Activated CD8-positive, alpha-beta T cell treated with anti-CD3 and anti-CD28 coated beads for 36 hours (primary cell): ENCODE measurements at places on chromosomes 12 and 14. TPM values are rescaled to one million over a fixed set of nuclear protein-coding genes. Genes with fewer than 3 reads are reported as not detected.

- no peaks in the 10 kb centered on the region for H3K27me3 ChIP-seq
- no peak overlapping the region for H3K4me3 ChIP-seq
- H3K27ac ChIP-seq = no peak overlapping the region
- DNase-seq = no peak
- H3K4me1 ChIP-seq = no peaks in the 10 kb centered on the region
- peaks cover 2% of the 10 kb centered on the region for H3K36me3 ChIP-seq
These were observed 142.4 kb downstream of the CAND1 start for GRCh38 chr12:67411562-67411961.

GRCh38 chr12:23464241-23464812 lies 485.1 kb downstream of the SOX5 start:
- no peaks in the 10 kb centered on the region for H3K36me3 ChIP-seq
- no peak overlapping the region for H3K4me3 ChIP-seq
- H3K27me3 ChIP-seq = no peaks in the 10 kb centered on the region
- no peak overlapping the region for H3K27ac ChIP-seq

DNA sequence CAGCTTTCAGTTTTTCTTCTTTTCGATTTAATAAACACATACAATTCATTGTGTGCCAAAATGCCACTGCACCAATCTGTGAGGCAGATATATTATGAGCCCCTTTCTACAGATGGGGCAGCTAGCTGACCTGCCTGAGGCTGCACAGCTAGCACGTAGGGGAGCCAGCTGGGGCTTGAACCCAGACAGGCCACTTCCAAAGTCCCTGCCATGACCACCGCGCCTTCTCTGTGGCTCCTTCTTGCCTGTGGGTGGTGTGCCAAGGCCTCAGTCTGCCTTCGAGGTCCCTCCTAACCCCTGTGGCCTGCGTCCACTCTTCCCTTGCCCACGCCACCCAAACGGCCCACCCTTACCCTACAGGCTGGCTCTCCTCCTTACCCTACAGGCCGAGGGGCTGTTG lies 16.2 kb downstream of the FAM222A start:
- H3K4me1 ChIP-seq = peaks cover 3% of the 10 kb centered on the region
- H3K27me3 ChIP-seq = peaks cover 7% of the 10 kb centered on the region
- no peak overlapping the region for H3K4me3 ChIP-seq

GRCh38 chr12:103050273-103050672 lies 92.8 kb downstream of the ASCL1 start:
- peaks cover 2% of the 10 kb centered on the region for H3K27me3 ChIP-seq
- no peaks in the 10 kb centered on the region for H3K36me3 ChIP-seq
- no peak overlapping the region for H3K27ac ChIP-seq
- H3K4me3 ChIP-seq = no peak overlapping the region
- DNase-seq = no peak

Gene RIPK3
- total RNA-seq = 6.5 TPM

GRCh38 chr12:11596141-11596540 lies 53.3 kb upstream of the ETV6 start:
- H3K27me3 ChIP-seq = peaks cover 3% of the 10 kb centered on the region
- H3K4me1 ChIP-seq = peaks cover 4% of the 10 kb centered on the region
- no peak overlapping the region for H3K4me3 ChIP-seq

- H3K4me1 ChIP-seq = no peaks in the 10 kb centered on the region
- no peak for DNase-seq
- H3K27me3 ChIP-seq = peaks cover 11% of the 10 kb centered on the region
- H3K36me3 ChIP-seq = no peaks in the 10 kb centered on the region
These were observed 131.9 kb upstream of the CAND1 start for GRCh38 chr12:67137256-67137655.

DNA sequence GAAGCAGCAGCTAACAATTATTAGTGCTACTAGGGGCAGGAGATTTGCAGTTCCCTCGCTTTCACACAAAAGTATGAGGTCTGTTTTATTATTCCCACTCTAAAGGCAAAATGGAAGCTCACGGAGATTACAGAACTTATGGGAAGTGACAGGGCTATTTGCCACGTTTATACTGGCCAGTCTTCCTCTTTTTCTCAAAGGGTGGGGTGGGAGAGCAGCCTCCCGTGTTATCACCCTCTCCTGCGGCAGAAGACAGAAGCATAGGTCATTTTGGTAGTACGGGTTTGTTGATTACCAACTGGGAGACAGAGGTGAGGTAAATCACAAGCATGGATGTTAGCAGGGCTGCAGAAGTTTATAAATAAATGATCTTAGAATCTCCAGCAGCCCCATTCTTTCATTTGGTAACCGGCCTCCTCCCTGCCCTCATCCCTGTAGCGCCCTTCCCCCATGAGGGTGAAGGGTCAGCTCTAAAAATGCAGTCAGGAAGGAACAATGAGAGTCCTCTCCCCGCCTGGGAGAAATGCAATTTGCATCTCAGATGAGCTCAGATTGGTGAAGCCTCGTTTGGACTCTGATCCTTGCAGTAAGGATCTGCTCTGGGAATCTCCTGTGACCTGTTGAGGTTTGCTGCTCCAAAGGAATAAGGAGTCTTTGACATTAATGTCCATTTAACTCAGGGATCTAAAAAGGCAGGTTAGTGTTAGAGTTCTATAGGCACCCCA lies 44.7 kb upstream of the SINHCAF start:
- no peaks in the 10 kb centered on the region for H3K27me3 ChIP-seq
- H3K27ac ChIP-seq = no peak overlapping the region
- H3K4me3 ChIP-seq = no peak overlapping the region
- no peaks in the 10 kb centered on the region for H3K4me1 ChIP-seq
- no peaks in the 10 kb centered on the region for H3K36me3 ChIP-seq
- no peak for DNase-seq

Gene PLEKHG7
- total RNA-seq = not detected

Gene FAM222A
- 0.76 TPM for total RNA-seq

DNA sequence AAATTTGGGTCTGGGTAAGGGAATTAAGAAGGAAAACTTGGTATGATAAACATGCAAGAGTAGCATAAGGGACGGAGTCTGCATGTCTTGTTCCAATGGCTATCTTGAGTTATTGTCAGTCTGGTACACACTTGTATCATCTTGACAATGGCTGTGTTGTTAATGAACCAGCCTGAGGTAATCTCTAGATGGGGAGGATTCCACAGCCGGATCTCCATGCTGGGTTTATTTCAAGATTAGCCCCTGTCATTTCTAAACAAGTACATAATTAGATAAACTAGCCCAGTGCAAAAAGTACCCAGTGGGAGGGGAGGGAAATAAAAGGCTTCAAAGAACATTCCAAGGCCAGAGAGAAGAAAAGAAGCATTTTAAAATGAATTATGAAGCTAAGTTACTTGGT lies 16.5 kb upstream of the CMAS start:
- no peak overlapping the region for H3K4me3 ChIP-seq
- no peaks in the 10 kb centered on the region for H3K36me3 ChIP-seq
- no peak for DNase-seq
- no peak overlapping the region for H3K27ac ChIP-seq
- H3K27me3 ChIP-seq = no peaks in the 10 kb centered on the region

Gene P2RX2
- not detected for total RNA-seq

- no peaks in the 10 kb centered on the region for H3K36me3 ChIP-seq
- H3K4me1 ChIP-seq = peaks cover 26% of the 10 kb centered on the region
- H3K27ac ChIP-seq = no peak overlapping the region
These were observed 441.1 kb downstream of the DPF3 start for GRCh38 chr14:72452774-72453173.

Gene TAS2R43
- total RNA-seq = 0.31 TPM

GRCh38 chr12:3168223-3169221 lies 91.3 kb downstream of the TSPAN9 start:
- no peak overlapping the region for H3K27ac ChIP-seq
- peaks cover 8% of the 10 kb centered on the region for H3K27me3 ChIP-seq
- no peak overlapping the region for H3K4me3 ChIP-seq

Gene CMAS
- 35.6 TPM for total RNA-seq
